ENCODE measurements at places on chromosomes 4 and X. TPM values are rescaled to one million over a fixed set of nuclear protein-coding genes. Genes with fewer than 3 reads are reported as not detected.

Gene MTMR8
- total RNA-seq = 6.4 TPM

Gene RCHY1
- 58.8 TPM for total RNA-seq

Gene TKTL2
- total RNA-seq = 0.73 TPM

Gene FAM149A
- 13.2 TPM for total RNA-seq

Gene LUZP4
- not detected for total RNA-seq

Gene DKK2
- total RNA-seq = 3.9 TPM

Gene GALNTL6
- 51.1 TPM for total RNA-seq

Gene GABRB1
- 48.8 TPM for total RNA-seq

Gene SSX2B
- not detected for total RNA-seq

Gene ZNF81
- 14.2 TPM for total RNA-seq

Gene GAGE13
- total RNA-seq = not detected

Gene RPS6KA3
- total RNA-seq = 35.1 TPM

Gene KLKB1
- total RNA-seq = 0.45 TPM

Gene GPM6B
- 308 TPM for total RNA-seq

Gene PARM1
- 63.6 TPM for total RNA-seq

Gene NWD2
- 11.1 TPM for total RNA-seq

Gene TMEM144
- total RNA-seq = 4.0 TPM

Gene CXCR3
- not detected for total RNA-seq

Gene TMSB15A
- 96.7 TPM for total RNA-seq

Gene TLR7
- total RNA-seq = 1.2 TPM

Gene CEP135
- total RNA-seq = 24.0 TPM

Gene HTN3
- total RNA-seq = not detected

Gene RHOXF2B
- total RNA-seq = not detected

Gene UBL4A
- 15.6 TPM for total RNA-seq

Gene CYSLTR1
- total RNA-seq = 2.6 TPM

Gene XAGE1A
- total RNA-seq = not detected

Gene DRP2
- 8.1 TPM for total RNA-seq

Gene CFP
- 1.4 TPM for total RNA-seq

Gene CLDN22
- not detected for total RNA-seq

Gene GPRASP3
- 33.4 TPM for total RNA-seq

Gene PDE6B
- total RNA-seq = 4.8 TPM

Gene BMPR1B
- total RNA-seq = 26.0 TPM

Gene CXXC4
- 14.8 TPM for total RNA-seq

Gene PKD2
- 46.5 TPM for total RNA-seq
